ENCODE measurements at places on chromosomes 5 and 9.

GRCh38 chr5:108079753-108080152 is 302.1 kb downstream of the FBXL17 start:
- DNase-seq: no peak

- no peak for DNase-seq
Observed at GRCh38 chr9:120438836-120439546, 141.0 kb downstream of the CDK5RAP2 start.

GRCh38 chr5:167797933-167798332 is 493.5 kb upstream of the WWC1 start:
- DNase-seq: no peak

DNA sequence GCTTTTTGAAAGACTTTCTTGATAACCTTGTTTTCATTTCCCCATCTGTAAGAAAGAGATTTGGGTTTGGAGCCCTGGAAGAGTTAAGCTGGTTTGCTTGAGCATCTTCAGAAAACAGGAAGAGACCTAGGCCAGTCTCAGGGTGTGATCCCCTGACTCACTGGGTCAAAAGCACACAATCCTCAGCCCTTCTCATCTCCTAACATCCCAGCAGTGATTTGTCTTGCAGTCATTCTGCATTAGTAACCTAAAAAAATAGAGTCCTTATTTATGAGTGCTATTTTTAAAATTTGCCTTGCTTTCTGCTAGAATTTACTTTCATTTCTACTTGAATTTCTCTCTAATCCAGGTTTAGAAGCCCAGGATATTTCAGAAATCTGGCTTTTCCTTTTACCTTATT is 16.4 kb upstream of the ARSB start:
- no peak for DNase-seq

DNA sequence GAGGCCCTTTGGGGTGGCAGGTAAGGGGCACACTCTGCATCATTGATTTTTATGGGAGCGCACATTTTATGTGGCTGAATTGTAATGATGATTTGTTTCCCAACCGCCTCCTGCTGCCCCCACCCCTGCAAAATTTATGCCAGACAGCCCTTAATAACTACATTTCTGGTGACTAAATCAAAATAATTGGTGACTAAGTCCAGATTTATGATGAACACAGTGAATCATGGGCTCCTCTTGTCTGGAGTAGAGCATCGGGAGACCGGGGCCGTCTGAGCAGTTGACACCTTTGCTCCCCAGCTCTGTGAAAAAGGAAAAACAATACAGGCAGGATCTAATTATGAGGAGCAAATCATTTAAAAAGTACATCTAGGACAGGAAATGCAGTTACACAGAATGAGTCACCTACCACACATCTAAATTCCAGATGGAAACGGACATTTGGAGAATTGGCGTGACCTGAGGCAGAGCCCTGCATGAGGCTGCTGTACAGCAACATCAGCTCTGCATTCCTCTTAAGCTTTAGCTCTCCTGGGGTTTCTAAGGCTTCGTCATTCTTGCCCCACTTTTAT is 58.9 kb downstream of the DOCK2 start:
- peak; percentile 95 for DNase-seq

All from kidney epithelial cell (primary cell).